ENCODE measurements at places on chromosomes 5 and 9.

- no peak for DNase-seq
Measured at GRCh38 chr5:126053630-126054029, 369.6 kb upstream of the GRAMD2B start.

GRCh38 chr5:132506094-132506692, 15.6 kb upstream of the IRF1 start:
- DNase-seq, result no peak

GRCh38 chr9:137382444-137383080, 40.4 kb downstream of the EXD3 start:
- DNase-seq, result no peak

DNA sequence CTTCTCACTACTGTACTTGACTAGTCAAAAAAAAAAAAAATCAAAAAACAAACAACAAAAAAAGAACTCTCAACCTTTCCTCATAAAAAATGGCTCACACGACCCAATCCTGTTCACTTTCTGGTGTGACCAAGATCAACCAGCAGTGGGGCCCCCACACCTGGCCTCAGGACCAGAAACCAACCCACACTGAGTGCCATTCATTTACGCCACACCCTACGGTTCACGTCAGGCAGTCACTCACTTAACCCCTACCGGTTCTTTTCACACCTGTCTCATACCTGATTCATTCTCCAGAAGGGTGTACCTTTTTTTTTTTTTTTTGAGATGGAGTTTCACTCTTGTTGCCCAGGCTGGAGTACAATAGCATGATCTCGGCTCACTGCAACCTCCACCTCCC, 5.7 kb downstream of the SUSD1 start:
- DNase-seq, result no peak

GRCh38 chr5:153742060-153742459, 251.6 kb downstream of the GRIA1 start:
- DNase-seq, result no peak

GRCh38 chr5:14097998-14098471, 45.1 kb upstream of the TRIO start:
- DNase-seq, result no peak

DNA sequence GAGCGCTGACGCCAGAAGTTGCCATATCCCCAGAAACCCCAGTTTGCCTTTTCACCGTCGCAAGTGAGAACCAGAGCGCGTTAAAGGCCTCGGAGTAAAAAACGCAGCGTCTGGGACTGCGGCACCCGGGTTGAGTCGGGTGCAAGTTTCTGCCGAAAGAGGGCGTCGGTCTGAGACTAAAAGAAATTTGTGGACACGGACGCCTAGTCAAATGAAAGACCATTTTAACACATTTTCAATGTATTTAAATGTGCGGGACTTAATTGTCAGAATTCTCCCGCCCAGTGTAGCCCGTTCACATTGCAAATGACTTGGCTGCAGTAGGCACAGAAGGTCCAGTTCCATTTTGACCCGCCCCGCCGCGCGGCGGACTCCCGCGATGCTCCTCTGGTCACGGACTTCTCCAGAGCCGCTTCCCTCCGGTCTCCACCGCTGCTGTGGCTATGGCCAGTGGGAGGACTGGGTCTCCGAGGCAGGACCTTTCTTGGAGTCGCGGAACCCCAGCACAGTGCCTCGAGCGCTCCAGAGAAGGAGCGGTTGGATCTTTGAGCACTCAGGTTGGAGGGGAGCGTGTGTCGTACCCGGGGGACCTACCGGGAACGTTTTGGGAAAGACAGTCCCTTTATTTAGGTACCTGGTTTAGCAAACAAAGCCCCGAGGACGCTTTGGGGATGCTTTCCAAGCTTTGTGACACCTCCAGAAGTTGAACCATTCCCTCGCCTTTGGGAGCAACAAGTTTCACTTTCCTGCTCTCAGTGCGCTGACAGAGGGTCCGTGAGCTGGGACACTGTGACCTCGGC, 1.2 kb upstream of the NPR3 start:
- no peak for DNase-seq

DNA sequence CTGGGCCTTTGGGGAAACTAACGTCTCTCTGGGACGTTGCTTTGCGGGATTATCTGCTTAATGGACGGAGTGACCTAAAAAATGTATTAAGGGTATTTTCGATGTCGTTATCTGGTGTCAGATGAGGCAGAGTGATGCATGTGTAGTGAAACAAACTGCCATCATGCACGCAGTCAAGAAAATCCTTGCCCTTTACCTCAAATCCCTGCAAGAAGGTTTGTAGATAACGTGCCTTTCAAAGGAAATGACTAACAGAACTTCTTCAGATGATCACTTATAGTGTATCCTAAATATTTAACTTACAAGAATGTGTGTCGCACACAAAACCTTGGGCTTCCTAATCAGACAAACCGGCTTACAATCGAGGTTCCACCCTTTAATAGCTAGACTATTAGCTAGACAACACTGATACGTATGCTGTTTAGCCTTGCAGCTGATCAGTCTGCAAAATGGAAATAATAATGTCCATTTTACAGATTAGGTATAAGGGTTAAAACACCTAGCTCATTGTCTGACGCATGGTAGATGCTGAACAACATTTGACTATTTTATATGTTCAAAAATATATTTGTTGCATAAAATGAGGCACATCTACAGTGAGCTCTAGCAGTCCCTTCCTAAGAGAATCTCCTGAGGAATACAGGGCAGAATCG, 541 bp upstream of the TBCA start:
- no peak for DNase-seq

GRCh38 chr9:109517901-109518377, 19.8 kb upstream of the PTPN3 start:
- no peak for DNase-seq

DNA sequence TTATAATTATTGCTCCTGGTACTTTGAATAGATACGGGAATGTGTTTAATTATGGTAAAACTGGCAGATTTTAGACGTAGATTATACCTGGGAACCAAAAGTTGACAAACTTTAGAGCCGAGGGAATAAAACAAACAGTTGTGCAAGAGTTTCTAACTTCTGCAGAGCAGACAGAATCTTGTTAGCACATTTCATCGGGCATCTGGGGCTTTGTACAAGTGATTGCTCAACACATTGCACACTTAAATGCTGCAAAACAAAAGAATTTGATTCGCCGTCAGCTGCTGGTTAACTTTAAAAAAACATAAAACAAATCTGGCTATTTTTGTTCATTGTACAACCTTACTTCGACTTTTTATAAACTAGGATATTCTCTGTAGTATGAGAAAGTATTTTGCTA, 398.1 kb downstream of the MAN2A1 start:
- DNase-seq, result no peak

- DNase-seq, result no peak
Measured at GRCh38 chr5:128146671-128147070, 63.1 kb downstream of the SLC12A2 start.

GRCh38 chr5:173328844-173329490, 753 bp upstream of the STC2 start:
- no peak for DNase-seq

DNA sequence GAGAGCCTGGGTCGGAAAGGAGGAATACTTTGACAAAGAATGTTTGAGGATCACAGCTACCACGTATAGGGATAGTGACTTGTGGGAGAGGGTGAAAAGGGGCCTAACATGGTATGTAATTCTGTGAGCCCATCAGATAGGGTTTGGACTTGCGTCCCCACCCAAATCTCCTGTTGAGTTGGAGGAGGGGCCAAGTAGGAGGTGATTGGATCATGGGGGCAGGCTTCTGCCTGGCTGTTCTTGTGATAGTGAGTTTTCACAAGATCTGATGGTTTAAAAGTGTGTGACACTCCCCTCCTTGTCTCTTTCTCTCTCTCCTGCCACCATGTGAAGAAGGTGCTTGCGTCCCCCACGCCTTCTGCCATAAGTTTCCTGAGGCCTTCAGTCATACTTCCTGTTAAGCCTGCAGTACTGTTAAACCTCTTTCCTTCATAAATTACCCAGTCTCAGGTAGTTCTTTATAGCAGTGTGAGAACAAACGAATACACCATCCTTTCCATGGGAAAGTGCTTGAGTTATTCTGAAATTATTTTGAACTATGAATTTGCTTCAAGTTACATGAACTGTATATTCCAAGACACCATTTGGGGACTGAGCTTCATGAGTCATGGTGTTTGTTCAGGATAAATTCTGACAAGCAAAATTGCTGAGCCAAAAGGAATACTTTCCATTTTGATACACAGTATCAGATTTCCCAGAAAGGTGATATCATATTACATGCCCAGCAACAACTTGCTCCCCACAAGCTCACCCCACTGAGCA, 68.8 kb upstream of the SSBP2 start:
- no peak for DNase-seq

- DNase-seq, result no peak
Measured at GRCh38 chr5:122295138-122295537, 16.9 kb upstream of the SNCAIP start.

- DNase-seq, result no peak
Measured at GRCh38 chr5:10577371-10578292, 13.8 kb downstream of the ANKRD33B start.

GRCh38 chr5:65830856-65831255, 95.5 kb upstream of the ERBIN start:
- DNase-seq, result no peak

DNA sequence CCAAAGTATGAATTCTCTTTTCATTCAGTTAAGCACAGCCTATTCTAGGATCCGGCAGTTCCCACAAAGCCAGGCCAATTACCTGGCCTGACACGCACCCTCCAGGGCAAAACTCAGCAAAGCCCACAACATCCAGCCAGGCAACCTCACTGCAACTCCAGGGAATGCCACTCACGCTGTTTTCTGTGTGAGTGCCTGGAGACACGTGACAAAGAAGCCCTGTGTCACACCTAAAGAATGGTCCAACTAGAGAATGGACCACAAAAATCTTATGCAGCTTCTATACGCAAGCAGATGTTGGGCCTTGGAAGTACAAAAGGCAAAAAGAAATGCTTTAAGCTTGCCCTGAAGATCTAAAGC, 20.2 kb downstream of the RETREG1 start:
- no peak for DNase-seq

GRCh38 chr9:36064448-36065037, 27.8 kb downstream of the RECK start:
- no peak for DNase-seq

DNA sequence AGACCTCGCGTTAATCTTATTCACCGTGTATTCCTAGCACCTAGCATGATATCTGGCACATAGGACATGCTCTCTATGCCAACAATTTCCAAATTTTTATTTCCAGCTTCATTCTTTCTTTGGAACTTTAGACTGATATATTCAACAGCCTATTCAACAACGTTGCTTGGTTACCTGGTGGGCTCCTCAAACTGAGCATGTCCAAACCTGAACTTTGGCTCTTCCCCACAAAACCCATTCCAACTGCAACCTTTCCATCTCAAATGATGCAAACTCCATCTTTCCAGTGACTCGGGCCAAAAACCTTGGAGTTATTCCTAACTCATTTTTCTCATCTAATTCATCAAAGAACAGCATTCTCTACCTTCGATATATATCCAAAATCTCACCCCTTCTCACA, 525.2 kb downstream of the AGTPBP1 start:
- no peak for DNase-seq

DNA sequence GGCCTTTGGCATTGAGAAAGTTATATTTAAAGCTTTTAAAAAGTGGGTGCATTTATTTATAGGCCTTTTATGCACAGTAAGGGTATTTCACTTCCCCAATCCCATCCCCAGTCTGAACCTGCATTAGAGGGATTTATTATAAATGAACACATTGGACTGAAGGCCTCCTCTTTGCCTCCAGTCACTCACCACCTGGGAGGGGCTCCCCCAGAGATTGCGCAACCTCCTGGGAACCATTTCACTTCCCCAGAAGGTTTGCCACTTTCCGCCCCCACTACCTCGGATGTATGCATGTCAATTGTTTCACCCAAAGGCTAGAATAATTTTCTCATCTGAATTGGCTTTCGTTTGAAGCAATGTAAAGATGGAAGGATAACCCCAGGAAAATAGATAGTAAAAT, 29.8 kb upstream of the VCAN start:
- DNase-seq, result no peak

DNA sequence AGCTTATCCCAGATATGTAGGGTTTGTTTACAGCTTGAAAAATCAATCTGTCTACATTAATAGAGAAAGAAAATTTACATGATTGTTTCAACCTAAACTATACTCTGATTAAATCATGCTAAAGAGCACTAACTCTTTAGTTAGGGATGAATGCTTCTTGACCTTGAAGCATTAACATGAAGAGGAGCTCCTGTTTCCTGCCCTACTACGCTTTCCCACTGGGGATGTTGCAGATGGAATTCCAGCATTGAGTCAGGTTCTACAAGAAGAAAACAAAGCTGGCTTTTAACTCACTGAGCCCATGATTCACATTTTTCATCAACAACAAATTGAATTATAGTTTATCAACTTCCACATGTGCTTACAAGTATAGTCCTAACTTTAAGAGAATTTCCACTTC, 471.3 kb downstream of the TMEM232 start:
- DNase-seq, result no peak

DNA sequence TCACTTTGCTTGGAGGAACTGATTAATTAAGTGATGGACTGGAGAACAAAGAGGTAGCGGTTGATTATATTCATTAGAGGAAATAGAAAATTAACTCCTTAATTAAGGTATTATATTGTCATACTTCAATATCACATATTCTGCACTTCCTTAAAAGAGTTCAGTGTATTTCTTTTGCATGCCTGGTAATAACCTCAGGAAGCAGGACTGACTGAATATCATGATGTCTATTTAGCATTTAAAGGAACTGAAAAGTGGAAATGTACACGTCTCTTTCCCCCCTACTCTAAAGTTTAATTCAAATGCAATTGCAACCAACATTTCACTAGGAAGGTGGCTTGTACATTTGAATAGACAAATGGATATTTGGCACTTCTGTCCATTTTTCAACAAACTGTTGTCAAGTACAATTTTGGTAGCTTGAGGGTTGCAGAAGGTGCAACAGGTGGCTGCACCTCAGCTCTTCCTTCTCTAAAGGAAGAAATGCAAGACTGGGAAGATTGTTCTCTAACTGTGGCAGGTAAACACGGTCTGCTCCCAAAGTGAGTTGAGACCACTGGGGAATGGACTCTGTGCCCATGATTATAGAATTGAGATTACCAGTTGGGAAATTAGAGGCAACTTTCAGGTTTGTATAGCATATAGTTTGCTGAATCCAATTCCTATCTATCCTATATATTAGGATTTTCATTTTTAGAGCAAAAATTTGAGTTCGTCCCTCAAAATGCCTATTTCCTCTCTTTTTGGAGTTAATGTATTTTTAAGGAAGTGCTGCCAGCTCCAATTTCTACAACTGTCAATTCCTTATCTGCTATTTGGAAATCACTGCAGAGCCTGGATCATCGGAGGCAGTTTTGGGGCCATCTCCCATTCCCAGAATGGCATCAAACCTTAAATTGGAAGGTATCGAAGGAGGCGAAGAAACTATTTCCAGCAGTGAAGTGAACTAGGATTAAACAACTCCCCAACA, 98.9 kb upstream of the TAF11L2 start:
- no peak for DNase-seq

- DNase-seq, result no peak
Measured at GRCh38 chr9:137166380-137167229, 3.2 kb downstream of the LRRC26 start.

GRCh38 chr5:79573983-79574890, 38.0 kb upstream of the TENT2 start:
- DNase-seq, result no peak

GRCh38 chr9:89790542-89791109, 185.8 kb downstream of the GADD45G start:
- no peak for DNase-seq

GRCh38 chr5:109691996-109692395, 2.3 kb downstream of the MAN2A1 start:
- DNase-seq, result no peak

- no peak for DNase-seq
Measured at GRCh38 chr5:129771058-129771838, 23.4 kb downstream of the MINAR2 start.

All from stimulated activated CD4-positive, alpha-beta T cell treated with anti-CD3 and anti-CD28 coated beads, Interleukin-1b, Interleukin-23, amount 100 ng/mL, for 1 hour (primary cell).